ENCODE measurements at places on chromosomes 2 and 18.

DNA sequence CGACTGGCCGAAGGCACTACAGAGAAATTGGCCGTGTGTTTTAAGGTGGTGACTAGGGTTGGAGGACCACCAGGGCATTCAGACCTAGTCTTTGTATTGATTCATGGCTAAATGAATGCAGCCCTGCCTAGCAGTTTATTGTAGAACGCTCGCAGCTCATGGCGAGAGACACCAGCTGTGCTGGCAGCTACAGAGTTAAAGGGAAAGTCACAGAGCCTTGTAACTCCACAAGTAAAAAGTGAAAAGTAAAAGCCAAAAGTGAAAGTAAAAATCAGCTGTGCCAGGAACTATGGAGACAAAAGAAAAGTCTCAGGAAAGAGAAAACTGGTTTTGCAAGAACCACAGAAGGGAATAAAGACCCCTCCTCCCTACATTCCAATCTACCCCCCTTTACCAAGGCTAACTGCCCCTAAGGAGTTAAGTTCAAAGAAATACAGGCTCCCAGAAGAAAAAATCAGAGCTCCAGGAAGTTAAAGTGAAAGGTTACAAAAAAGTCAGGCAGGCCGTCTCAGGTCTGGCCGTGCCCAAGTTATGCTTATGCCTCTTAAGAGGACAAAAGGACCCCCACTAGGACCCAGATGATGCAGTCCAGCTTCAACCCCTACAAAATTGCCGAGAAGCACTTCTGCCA, 46.4 kb upstream of the SELENOI start:
- DNase-seq: peak; percentile 63

- DNase-seq: no peak
Measured at GRCh38 chr2:44949329-44950151, 8.0 kb downstream of the SIX3 start.

GRCh38 chr2:225069966-225070365, 27.7 kb upstream of the DOCK10 start:
- DNase-seq: no peak

DNA sequence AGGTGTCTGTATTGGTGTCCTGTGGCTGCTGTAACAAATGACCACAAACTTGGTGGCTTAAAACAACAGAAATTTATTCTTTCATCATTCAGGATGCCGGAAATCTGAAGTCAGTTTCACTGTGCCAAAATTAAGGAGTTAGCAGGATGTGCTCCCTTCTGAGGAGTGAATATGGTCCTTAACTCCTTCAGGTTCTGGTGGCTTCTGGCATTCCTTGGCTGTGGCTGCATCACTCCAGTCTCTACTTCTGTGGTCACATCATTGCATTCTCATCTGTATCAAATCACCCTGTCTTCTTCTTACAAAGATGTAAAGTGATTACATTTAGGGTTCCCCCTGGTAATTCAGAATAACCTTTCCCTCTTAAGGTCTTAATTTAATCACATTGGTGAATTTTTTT, 12.6 kb downstream of the GPD2 start:
- DNase-seq: no peak

DNA sequence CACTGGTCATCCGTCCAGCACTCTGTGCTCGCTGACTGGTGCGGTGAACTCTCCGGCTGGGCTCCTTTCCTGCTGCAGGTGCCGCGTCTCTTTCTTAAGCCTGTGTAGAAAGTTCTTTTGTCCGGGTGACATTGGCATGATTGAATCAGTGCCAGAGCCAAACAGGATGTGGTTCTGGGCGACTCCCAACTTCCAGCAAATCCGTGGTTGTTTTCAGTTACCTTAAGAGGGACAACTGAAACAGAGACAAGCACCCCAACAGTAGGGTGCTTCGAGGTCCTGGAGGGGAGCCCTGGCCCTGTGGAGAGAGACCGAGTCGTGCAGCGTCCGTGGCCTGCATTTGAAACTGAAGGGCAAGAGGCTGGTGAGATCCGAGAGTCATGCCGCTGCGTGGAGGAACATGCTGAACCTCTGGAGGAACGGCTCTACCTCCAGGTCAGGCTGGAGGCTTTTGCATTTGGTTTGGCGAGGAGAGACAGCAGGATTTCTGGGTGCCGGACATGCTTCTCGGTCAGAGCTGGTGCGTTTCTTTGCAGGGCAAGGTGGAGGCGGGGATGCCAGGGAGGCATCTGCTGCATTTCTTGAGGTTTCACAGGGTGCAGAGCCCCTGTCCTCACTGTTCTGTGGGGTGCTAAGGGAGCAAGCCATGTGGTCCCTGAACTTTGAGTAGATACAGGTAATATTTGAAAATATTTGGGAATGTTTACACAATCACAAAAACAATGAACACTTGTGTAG, 26.8 kb downstream of the SH3BP4 start:
- no peak for DNase-seq

GRCh38 chr2:120269076-120269744, 16.6 kb downstream of the RALB start:
- DNase-seq: peak; percentile 61

GRCh38 chr2:141035846-141036420, 1094.9 kb downstream of the LRP1B start:
- no peak for DNase-seq

- DNase-seq: peak; percentile 56
Measured at GRCh38 chr2:172103471-172104272, 972 bp upstream of the DLX2 start.

DNA sequence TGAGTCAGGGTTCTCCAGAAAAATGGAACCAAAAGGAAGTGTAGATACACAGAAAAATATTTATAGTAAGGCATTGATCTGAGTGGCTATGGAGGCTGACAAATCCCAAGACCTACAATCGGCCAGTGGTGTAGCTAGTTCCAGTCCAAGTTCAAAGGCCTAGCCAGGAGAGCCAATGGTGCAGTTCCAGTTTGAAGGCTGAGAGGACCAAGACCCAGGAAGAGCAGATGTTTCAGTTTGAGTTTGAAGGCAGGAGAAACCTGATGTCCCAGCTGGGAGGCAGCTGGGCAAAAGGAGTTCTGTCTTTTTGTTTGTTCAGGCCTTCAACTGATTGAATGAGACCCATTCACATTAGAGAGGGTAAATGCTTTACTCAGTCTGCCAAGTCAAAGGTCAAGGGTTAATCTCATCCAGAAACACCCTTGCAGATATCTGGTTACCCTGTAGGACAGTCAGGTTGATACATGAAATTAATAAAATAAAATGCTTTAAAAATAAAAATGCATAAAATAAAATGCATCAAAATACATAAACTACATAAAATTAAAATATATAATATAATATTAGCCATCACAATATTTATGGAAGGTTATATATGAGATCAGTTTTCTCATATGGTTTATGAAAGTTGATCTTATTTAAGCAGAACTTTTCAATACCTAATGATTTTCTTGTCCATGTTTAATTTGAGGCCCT, 38.7 kb downstream of the KCNE4 start:
- no peak for DNase-seq

- no peak for DNase-seq
Measured at GRCh38 chr2:186590350-186590758, 498 bp downstream of the ITGAV start.
